ENCODE measurements at places on chromosomes 12 and 14. TPM values are rescaled to one million over a fixed set of nuclear protein-coding genes. Genes with fewer than 3 reads are reported as not detected.

DAAM1 gene
- total RNA-seq = 146 TPM

RPS29 gene
- 635 TPM for total RNA-seq

TPH2 gene
- 0.34 TPM for total RNA-seq

RNU4-1 gene
- 5,722 TPM for total RNA-seq

NT5DC3 gene
- total RNA-seq = 2.1 TPM

CCNB1IP1 gene
- total RNA-seq = 95.8 TPM

KRT75 gene
- total RNA-seq = not detected

SLC6A15 gene
- 123 TPM for total RNA-seq

BMP4 gene
- 3.7 TPM for total RNA-seq

WNT1 gene
- not detected for total RNA-seq

DNA sequence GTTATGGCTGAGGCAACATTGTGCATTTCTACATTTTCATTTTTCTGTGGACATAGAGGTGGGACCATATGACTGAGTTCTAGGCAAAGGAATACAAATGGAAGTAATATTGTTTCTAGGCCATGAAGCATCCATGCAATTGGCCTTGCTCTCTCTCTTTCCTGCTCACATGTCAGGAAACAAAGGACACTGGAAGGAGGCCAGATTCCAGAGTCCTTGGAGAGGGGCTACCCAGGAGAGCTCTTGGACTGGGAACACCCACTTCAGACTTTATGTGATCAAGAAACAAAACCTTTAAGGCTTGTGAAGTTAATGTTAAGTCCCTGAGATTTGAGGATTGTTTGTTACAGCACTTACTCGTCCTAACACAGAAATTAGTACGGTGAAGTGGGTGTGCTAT, 32.8 kb downstream of the PDZRN4 start:
- H3K4me3 ChIP-seq = no peak overlapping the region
- H3K4me1 ChIP-seq = no peaks in the 10 kb centered on the region
- H3K27me3 ChIP-seq = no peaks in the 10 kb centered on the region
- H3K36me3 ChIP-seq = no peaks in the 10 kb centered on the region
- no peak overlapping the region for H3K27ac ChIP-seq
- DNase-seq = no peak

DNA sequence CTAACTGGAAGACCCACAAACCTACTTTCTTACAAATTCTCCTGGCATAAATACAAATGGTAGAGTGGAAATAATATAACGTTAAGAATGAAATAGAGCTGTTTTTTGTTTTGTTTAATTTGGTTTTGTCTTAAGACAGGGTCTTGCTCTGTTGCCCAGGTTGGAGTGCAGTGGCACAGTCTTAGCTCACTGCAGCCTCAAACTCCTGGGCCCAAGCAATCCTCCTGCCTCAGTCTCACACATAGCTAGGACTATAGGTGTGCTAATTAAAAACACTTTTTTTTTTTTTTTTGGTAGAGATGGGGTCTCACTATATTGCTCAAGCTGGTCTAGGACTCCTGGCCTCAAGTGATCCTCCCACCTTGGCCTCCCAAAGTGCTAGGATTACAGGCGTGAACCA, 4.1 kb upstream of the DHH start:
- DNase-seq = no peak
- peaks cover 13% of the 10 kb centered on the region for H3K27me3 ChIP-seq
- no peak overlapping the region for H3K27ac ChIP-seq
- peaks cover 4% of the 10 kb centered on the region for H3K4me1 ChIP-seq
- H3K4me3 ChIP-seq = peak overlapping the region; percentile 61

GRCh38 chr14:33954016-33954598, 3.2 kb upstream of the EGLN3 start:
- H3K4me1 ChIP-seq = peaks cover 8% of the 10 kb centered on the region
- no peaks in the 10 kb centered on the region for H3K36me3 ChIP-seq
- H3K27ac ChIP-seq = no peak overlapping the region
- DNase-seq = no peak
- H3K27me3 ChIP-seq = peaks cover 3% of the 10 kb centered on the region

GRCh38 chr12:8989413-8989812, at the start of gene KLRG1:
Gene KLRG1, plus strand, starts transcription at chr12:8989546. Its CDS starts 90 bp downstream, at chr12:8989636.
- no peak for DNase-seq
- no peak within 1 kb of the TSS for H3K27ac ChIP-seq
- H3K4me1 ChIP-seq = no peaks in the 10 kb centered on the region
- H3K4me3 ChIP-seq = no peak within 1 kb of the TSS
- no peaks in the 10 kb centered on the region for H3K36me3 ChIP-seq

DNA sequence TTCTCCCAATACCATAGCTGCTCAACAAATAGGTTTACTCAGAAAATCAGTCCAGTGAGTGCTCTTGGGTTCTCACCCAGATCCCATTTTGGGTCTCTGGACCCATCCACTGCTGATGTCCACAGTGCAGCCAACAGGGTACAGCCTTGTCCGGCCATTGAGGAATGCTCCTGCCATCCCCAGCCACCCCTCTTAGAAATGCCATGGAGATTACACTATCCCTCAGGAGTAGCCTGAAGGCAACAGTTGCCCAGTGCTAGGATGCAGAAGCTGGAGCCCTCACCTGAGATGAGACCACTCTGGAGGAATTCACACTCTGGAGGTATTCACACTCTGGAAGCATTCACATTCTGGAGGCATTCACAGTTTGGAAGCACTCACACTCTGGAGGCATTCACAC, 958.8 kb upstream of the TMEM132C start:
- DNase-seq = no peak
- H3K4me3 ChIP-seq = no peak overlapping the region
- no peaks in the 10 kb centered on the region for H3K27me3 ChIP-seq
- H3K4me1 ChIP-seq = no peaks in the 10 kb centered on the region
- no peak overlapping the region for H3K27ac ChIP-seq

DNA sequence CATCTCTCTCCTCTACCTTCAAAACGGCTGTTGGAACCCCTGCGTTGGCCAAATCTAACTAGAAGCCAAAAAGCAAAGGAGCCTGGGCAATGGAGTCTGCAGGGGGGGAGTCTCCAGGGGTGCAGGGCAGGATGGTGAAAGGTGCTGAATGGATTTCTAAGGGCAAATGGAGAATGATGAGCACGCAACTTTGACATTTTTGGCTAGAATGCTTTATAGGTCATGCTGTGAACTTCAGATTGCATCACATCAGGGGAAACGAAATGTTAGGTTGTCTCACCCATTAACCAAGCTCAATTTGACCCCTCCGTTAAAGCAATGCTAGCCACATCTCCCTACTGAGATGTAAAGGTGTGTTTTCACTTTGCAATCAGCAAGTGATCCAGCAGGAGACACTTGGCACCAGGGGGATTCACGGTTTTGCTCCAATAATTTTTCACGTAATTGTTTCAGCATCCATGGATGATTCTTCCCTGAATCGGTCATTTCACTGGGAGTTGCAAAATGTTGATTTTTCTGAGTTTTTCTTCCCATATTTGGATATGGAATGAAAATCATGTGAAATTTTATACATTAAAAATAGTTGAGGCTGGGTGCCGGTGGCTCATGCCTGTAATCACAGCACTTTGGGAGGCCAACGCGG, 78.0 kb upstream of the MDM1 start:
- no peak for DNase-seq
- no peaks in the 10 kb centered on the region for H3K27me3 ChIP-seq
- no peaks in the 10 kb centered on the region for H3K4me1 ChIP-seq
- no peak overlapping the region for H3K27ac ChIP-seq
- H3K4me3 ChIP-seq = no peak overlapping the region

GRCh38 chr12:49627752-49628360, 4.5 kb downstream of the PRPF40B start:
- H3K4me1 ChIP-seq = no peaks in the 10 kb centered on the region
- no peak overlapping the region for H3K27ac ChIP-seq
- peaks cover 4% of the 10 kb centered on the region for H3K27me3 ChIP-seq
- H3K4me3 ChIP-seq = no peak overlapping the region
- no peak for DNase-seq

- H3K4me1 ChIP-seq = peaks cover 2% of the 10 kb centered on the region
- no peak overlapping the region for H3K4me3 ChIP-seq
- no peaks in the 10 kb centered on the region for H3K27me3 ChIP-seq
- H3K27ac ChIP-seq = no peak overlapping the region
- no peaks in the 10 kb centered on the region for H3K36me3 ChIP-seq
Observed at GRCh38 chr12:96078231-96079135, 43.1 kb upstream of the LTA4H start.

- H3K4me3 ChIP-seq = no peak overlapping the region
- H3K27me3 ChIP-seq = no peaks in the 10 kb centered on the region
- peaks cover 6% of the 10 kb centered on the region for H3K4me1 ChIP-seq
- H3K27ac ChIP-seq = no peak overlapping the region
- DNase-seq = no peak
- H3K36me3 ChIP-seq = no peaks in the 10 kb centered on the region
Observed at GRCh38 chr12:18468246-18469075, 207.1 kb downstream of the PIK3C2G start.

DNA sequence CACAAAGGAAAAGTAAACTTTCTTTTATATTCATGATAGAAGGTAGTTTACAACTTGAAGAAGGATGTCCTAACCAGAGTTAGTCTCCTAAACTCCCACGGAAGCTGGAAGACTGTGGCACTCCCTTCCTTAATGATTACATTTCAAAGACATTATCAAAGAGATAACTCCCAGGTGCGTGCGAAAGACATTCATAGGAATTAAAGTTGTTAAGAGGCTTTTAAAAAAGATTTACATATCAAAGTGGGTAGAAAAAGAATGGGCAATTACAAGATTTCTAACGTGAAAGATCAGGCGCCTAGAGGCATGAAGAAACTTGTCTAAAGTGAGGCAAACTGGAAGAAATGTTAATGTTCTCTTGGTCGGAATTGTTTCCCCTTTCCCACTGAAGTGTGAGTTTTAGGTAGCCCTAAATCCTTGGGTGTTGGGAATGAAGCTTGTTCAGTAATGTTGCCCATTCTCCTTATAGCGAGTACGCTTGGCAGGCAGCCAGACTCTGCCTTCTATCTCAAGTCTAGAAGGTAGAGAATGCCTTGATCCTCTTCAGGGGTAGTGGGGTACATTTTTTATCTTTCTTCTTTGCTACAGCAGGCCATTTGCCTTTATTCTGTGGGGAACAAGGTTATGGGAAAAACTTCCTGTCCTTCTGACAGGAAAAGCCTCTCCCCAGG, 642.0 kb downstream of the SLC6A15 start:
- H3K27ac ChIP-seq = no peak overlapping the region
- H3K4me1 ChIP-seq = no peaks in the 10 kb centered on the region
- no peak for DNase-seq
- H3K27me3 ChIP-seq = no peaks in the 10 kb centered on the region
- H3K36me3 ChIP-seq = no peaks in the 10 kb centered on the region
- no peak overlapping the region for H3K4me3 ChIP-seq

DNA sequence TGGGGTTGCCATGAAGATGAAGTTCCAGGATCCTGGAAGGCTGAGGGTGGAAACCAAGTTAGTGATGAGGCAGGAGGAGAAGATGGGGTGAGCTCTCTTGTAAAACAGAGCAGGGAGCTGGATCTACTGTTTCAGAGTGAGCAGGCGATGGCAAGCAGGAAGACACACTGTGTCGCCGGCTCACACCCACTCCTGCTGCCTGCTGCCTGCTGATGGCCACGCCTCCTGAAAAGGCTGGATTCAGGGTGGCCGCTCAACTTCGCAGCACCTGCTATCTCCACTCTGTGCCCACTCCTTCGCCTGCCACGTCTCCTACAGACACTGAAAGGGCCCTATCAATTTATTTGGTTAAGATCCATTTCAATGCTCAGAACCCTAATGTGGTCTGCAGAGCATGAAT, 96.1 kb downstream of the RBM19 start:
- no peak overlapping the region for H3K4me3 ChIP-seq
- no peak for DNase-seq
- H3K27me3 ChIP-seq = peaks cover 3% of the 10 kb centered on the region
- H3K4me1 ChIP-seq = peaks cover 4% of the 10 kb centered on the region

DNA sequence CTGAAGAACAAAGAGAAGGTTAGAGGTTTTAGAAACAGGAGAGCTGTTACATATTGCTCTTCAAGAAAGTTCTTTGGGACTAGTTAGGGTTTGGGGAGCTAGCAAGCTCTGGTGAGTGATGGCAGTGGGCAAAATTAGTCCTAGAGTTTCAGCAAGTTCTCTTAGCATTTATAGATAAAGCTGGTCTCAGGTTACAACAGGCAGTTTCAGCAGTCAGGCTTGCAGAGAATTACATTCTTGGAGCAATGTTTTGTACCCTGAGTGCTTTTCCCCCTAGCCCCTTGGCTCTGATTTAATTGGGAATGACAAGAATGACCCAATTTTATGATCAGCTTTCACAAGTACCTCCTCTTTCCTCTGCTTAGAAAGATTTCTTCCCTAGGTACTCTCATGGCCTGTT, 21.4 kb upstream of the EID3 start:
- no peak for DNase-seq
- H3K27ac ChIP-seq = no peak overlapping the region
- no peaks in the 10 kb centered on the region for H3K36me3 ChIP-seq

- H3K27me3 ChIP-seq = peaks cover 2% of the 10 kb centered on the region
- H3K4me1 ChIP-seq = peaks cover 48% of the 10 kb centered on the region
Observed at GRCh38 chr12:92539976-92540781, 162.6 kb upstream of the PLEKHG7 start.
